ENCODE measurements at places on chromosomes 11 and 22.

GRCh38 chr22:17159504-17159951 lies 451 bp upstream of the HDHD5 start:
- peak; percentile 38 for DNase-seq

DNA sequence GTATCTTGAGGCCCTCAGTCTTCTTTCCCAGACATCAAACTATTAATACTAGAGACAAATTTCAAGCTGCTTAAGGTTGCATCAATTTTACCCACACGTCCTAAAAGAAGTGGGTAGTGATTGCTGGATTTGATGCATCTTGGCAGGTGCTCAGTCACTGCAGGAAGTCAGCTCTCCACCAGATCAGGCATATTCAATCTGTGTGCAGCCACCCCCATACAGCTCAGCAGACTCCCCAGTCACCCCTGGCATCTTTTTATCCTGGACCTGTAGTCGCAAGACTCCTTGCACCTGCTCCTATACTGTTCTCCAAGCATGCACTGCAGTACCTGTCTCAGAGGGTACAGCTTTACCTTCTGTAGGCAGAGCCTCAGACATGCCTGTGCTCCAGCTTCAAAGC lies 343.1 kb upstream of the ISX start:
- DNase-seq, result no peak

GRCh38 chr22:36871669-36872081 lies 10.9 kb downstream of the NCF4 start:
- no peak for DNase-seq

- no peak for DNase-seq
These were observed 27.8 kb downstream of the CD82 start for GRCh38 chr11:44593251-44593650.

DNA sequence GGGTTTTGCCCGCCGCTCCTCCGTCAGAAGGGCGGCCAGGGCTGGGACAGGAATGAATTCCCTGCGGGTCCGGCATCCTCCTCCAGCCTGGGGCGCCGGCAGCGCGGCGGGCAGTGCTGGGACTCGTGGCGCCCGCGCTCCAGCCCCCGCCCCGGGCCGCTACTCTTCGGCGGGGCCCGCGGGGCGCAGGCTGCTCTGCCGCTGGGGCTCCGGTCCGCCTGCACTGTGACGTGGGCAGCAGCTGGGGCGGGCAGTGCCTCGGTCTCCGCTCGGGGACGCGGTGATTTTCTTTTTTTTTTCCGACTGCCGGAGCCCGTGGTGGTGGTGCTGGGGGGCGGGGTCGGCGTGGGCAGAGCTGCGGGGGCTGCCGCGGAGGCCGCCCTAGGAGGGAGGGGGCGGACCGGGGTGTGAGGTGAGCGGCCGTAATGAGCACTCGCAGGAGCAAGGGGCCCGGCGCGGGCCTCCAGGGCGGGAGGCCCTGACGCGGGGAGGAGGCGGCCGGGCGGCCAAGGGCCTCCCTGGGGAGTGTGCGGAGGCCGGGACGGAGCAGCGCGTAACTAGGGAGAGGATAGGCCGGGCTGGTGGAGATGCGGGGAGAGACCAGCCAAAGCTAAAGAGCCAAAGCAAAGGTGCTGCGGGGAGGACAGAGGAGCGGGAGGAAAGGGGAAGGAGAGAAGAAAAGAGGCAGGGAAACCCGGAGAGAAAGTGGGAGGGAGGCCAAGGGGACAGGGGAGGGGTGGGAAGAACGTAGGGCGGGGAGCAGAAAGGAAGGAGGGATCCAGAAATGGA lies 73.3 kb upstream of the ZBED5 start:
- peak; percentile 77 for DNase-seq

GRCh38 chr22:50600538-50600937 lies at the start of gene MAPK8IP2:
TSS of gene MAPK8IP2 (plus strand) at chr22:50600793. CDS start at chr22:50600819, 26 bp downstream.
- no peak for DNase-seq

DNA sequence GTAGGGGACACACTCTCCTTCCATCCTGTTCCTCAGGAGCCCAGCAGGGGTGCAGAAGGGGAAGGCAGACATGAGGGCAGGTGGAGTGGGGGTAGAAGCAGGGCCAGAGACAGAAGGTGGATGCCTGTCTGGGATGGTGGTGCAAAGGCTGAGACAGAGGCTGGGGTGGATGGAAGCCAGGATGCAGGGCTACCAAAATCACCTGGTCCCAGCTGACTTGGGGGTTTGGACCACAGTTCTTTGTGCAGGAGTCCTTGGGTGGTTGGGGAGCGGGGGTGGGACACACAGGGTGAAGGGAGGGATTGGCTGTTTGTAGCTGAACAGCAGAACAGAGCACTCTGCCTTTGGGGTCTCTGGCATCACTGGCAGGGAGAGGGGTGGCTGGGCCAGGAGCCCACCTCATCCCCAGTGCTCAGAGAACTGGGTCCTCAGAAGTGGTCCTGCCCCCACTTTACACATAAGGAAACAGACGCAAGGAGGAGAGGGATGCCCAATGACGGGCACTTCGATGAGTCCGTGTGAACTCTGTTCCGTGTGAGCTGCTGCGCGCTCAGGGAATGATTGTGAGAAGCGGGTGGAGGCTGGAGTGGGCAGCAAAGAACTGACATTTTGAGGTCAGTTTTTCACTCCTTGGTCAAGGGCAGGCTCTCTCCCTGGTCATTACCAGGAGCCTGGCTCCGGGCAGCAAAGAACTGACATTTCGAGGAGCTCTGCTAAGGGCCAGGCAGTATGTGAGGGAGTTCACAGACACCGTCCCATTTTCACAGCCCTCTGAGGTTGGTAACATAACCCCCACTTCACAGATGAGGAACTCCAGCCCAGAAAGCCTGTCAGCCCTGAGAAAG lies 1.9 kb downstream of the TAGLN start:
- no peak for DNase-seq

DNA sequence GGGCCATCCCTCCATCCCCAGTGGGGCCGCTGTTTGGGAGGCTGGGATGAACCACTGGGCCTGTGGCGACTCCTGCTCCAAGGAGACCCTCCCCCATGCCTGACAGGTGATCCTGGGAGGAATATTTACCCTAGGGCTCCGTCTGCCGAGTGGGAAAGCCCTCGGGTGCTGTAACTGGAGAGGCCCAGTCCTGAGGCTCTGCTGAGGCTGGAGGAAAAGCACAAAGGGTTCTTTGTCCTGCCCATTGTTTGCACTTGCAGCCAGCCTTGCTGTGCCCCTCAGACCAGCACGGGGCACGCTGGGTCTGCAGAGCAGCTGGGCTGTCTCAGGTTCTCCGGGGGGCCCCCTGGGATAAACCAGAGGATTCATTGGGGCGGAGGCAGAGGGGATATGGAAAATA lies 321.1 kb downstream of the MN1 start:
- no peak for DNase-seq

GRCh38 chr11:126878913-126879482 lies 121.6 kb downstream of the KIRREL3 start:
- DNase-seq, result no peak

- no peak for DNase-seq
These were observed 79.3 kb downstream of the MICAL2 start for GRCh38 chr11:12189543-12190235.

DNA sequence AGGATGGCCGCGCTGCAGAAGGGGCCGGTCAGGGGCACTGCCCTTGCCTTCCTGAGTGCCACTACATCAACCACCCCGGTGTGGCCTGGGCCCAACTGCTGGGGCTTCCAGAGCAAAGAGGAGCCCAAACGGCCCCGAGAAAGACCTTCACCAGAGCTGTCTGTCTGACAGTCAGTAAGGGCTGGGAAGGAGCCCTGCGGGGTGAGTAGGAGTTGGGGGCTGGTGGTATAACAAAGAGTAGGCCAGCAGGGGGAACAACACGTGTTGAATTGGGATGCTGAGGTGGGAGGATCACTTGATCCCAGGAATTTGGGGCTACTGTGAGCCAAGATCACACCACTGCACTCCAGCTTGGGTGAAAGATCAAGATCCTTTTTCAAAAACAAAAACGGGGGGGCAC lies 3.9 kb downstream of the GSTT4 start:
- no peak for DNase-seq

- DNase-seq, result no peak
These were observed 327.4 kb upstream of the ZC3H12C start for GRCh38 chr11:109765709-109766311.

GRCh38 chr11:35892166-35892565 lies 51.7 kb upstream of the LDLRAD3 start:
- no peak for DNase-seq

DNA sequence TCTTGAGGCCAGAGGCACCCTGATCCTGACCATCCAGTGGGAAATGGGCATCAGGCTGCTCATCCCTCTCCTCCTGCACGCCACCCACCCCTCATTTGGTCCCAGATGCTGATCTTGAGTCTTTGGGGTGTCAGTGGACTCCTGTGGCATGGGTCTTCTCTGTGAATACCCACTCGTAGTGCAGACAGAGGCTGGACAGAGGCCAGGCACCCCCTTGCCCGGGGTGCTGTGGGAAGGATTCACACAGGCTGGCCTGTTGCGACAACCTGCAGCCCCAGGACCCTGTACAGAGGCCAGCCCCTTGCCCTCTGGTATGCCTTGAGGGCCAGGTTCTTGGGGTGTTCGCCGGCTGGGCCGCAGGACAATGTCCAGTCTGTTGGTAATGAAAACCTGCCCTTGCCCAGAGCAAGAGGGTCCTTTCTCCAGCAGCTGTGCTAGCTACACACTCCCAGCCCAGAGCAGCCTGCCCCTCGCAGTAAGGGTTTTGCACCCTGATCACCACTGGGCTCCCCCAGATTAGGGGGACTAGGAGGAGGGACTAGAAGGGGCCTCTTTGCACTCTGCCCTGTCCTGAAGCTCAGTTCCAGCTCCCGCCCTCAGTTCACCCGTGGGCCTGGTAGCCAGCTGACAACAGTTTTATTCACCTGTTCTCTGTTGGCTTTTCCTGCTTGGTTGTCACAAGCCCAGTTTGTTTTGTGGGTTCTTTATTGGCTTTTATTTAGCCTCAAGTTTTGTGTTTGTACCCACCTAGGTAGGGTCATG lies 76.0 kb downstream of the BCR start:
- no peak for DNase-seq

- DNase-seq, result no peak
These were observed 68.1 kb downstream of the UBASH3B start for GRCh38 chr11:122723576-122723975.

DNA sequence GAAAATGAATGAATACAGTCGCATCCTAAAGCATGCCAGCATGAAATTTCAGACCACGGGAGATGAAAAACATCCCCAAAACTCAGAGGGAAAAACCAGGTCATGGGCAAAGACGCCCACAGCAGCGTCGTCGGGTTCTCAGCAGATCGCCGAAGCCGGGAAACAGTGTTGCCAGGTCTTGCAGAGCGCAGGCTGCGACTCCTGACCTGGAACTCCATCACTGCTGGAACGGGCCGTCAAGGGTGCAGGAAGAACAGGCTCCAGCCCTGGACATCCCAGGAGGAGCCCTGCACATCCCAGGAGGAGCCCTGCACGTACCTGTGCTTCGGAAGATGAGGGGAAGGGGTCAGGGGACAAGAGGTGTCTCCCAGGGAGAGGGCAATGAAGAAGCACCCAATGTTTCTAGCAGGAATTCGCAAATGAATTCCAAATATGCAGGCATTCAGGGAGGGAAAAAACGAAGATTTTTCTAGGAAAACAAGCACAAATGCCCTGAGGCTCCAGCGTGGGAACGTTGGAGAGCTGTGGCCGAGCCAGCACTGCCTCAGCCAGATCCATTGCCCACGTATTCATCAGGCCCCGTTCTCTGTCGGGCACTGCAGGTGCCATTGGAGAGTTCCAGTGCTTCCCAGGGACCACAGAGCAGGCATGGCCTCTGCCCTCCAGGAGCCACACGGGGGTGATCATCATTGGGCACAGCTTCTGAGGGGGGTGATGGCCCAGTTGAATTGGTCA lies 1110.4 kb downstream of the BRD1 start:
- no peak for DNase-seq

- DNase-seq, result peak; percentile 82
These were observed 75.3 kb downstream of the FBLN1 start for GRCh38 chr22:45577746-45578523.

DNA sequence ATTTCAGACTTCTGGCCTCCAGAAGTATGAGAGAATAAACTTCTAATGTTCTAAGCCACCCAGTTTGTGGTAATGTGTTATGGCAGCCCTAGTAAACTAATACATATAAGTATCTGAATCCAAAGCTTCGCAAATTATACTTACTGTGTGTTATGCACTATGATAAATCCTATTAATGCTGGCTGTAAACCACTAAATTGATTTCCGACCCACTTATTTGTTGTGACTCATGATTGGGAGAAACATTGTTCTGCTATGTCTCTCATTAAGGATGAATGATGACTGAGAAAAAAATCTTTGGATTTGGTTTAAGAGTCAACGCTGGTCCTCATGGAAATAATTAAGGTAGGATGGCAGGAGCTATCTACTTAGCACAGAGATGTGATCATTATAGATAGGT lies 62.0 kb downstream of the FZD4 start:
- no peak for DNase-seq

- DNase-seq, result no peak
These were observed 68.6 kb downstream of the KCNQ1 start for GRCh38 chr11:2513441-2513840.

GRCh38 chr11:132115454-132115853 lies 745.0 kb downstream of the NTM start:
- no peak for DNase-seq

DNA sequence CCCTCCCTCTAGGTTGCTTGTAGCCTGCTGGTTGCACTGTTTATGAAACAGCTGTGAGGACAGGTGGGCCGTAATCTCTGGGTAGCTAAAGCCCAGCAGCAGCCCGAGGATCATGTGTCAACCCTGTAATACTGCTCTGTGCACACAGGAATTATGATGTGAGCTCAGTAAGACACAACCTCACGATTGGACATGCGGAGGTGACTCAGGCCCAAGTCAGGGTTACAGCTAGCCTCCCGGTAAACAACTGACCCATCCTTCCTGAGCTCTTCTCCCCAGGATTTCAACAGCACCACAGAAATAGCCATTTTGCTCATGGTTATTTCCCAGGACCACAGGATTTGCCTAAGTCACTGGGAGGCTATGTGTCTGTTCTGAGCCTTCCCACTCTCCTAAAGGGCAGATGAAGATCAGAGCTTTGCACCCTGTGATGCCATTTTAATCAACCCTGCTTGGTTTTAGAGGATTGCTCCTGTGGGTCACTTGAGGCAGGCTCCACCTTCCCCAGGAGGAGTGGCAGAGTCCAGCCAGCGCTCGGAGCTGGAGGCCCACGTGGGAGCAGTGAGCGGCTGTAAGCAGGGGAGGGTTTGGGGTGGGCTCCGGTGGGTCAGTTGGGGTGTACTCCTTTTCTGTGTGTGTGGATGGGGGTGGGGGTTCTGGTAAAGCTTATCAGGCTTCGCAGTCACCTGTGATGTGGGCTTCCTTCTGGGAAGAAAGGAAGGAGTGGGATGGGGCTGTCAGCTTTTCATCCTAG lies at the start of gene AMPD3:
Gene AMPD3, plus strand, starts transcription at position 387 of the 754 bp plus-strand sequence. CDS start 6,256 bp downstream, outside the sequence.
- DNase-seq, result peak; percentile 36

DNA sequence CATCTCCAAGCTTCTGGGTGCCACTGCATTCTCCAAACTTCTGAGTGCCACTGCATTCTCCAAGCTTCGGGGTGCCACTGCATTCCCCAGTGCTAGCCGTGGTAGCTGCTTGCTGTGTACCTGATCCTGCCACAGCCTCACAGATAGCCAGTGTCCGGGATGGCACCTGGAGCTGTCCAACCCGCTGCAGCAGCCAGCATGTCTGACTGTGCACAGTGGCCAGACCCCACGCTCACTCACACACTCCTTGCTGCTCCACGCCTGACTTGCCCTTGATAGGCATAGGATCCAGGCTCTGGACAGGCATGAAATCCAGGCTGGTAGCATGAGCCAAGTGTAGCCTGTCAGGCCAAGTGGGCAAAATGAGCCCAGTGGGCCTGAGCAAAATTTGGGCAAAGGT lies 465.0 kb downstream of the GUCY1A2 start:
- no peak for DNase-seq

GRCh38 chr11:104967534-104968354 lies 630 bp downstream of the CASP4 start:
- DNase-seq, result no peak

GRCh38 chr11:36409152-36409816 lies 100.8 kb downstream of the TRAF6 start:
- no peak for DNase-seq

- no peak for DNase-seq
These were observed 8.9 kb downstream of the TUB start for GRCh38 chr11:8089791-8090510.

Data from renal pelvis (tissue), 12 donors.